ENCODE measurements at places on chromosomes 6 and 20.

- DNase-seq: no peak
Measured at GRCh38 chr20:64015635-64016034, 20.3 kb upstream of the C20orf204 start.

- DNase-seq: no peak
Measured at GRCh38 chr6:71567562-71567961, 279.0 kb downstream of the OGFRL1 start.

GRCh38 chr6:14131579-14131978 is 14.0 kb downstream of the CD83 start:
- no peak for DNase-seq

GRCh38 chr6:46170357-46171289 is at the start of gene ENPP5:
TSS of gene ENPP5 (minus strand) at chr6:46170980. CDS start at chr6:46168262, 2,718 bp downstream.
- DNase-seq: peak; percentile 63

DNA sequence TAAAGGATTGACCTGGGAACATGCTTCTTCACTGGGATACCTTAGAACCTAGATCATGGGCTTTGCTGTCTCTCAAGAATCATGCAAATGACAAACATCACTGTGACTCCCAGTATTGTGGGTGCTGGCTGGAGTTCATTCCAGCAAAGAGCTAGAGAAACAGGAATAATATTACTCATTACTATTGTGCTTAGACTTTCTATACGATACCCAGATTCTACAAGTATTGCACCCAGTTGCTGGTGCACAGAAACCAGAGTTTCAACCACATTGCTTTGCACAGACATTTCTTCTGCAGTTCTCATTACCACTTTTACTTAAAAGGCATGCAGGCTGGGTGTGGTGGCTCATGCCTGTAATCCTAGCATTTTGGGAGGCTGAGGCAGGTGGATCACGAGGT is 220.4 kb upstream of the ZNF217 start:
- no peak for DNase-seq

- DNase-seq: no peak
Measured at GRCh38 chr6:168765752-168766151, 324.8 kb downstream of the SMOC2 start.

GRCh38 chr20:21230686-21231085 is 72.4 kb upstream of the XRN2 start:
- no peak for DNase-seq

DNA sequence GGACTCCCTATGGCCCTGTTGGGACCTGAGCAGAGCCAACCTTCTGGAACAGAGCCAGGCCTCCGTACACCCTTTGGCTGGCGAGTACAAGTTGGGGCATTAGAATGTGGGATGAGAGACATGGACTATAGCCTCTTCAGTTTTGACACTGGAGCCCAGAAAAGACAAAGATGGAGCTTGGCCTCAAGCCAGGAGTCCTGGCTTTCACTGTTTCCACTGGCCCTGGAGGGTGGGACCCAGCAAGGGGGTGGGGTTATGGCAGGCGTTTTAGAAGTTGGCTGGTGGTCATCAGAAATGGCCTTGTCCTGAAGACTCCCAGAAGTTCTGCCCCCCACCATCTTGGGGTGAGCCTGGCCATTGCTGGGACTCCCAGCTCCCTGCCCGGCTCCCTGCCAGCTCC is 21.8 kb downstream of the ITPR3 start:
- no peak for DNase-seq

DNA sequence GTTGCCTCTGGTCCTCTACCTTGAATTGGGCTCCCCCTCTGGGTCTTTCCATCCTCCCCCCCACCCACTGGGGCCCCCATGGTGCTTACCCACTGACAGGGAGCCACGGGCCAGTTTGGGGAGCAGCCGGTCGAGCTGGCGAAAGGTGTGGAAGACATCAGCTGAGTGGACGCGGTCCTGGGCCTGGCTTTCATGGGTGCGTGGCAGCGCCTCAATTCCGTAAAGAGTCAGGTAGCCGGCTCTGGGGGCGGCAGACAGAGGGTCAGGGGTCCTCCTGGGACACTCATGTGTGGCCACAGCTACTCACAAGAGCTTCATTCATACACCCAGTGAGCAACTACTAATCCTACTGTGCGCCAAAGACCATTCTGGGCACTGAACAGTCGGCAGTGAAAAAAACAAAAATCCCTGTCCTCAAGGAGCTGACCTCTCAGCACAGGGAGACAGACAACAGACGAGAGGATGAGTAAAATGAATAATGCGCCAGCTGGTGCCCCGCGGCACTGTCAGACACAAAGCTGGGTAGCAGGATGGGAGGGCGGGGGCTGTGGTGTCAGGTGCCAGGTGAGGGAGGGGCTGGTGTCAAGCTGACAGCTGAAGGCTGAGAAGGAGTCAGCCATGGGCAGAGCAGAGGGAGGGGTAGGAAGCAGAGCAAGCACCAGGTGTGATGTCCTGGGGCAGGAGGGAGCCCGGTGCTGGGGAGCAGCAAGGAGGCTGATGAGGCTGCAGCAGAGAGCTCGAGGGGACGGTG is 28.3 kb downstream of the PTGIS start:
- DNase-seq: no peak

GRCh38 chr6:79631693-79632172 is 604 bp downstream of the SH3BGRL2 start:
- DNase-seq: no peak

GRCh38 chr6:109001291-109001894 is 93.3 kb downstream of the SESN1 start:
- no peak for DNase-seq

DNA sequence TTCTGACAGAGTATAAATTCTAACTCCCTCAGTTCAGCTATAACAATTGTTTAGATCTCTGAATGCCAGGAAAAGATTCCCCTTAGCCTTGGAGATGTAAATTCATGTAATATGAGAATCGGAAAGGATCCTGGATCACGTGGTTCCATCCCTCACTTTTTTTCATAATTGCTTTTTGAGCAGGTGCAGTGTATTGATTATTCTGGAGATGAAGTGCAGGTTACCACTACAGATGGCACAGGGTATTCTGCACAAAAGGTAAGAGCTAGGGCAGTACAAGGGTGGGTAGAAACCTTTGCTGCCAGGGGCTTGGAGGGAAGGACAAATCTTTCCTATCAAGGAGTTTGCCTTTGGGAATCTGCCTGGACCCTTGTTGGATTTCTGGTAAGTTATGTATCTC is 52.7 kb downstream of the KDM1B start:
- DNase-seq: no peak

DNA sequence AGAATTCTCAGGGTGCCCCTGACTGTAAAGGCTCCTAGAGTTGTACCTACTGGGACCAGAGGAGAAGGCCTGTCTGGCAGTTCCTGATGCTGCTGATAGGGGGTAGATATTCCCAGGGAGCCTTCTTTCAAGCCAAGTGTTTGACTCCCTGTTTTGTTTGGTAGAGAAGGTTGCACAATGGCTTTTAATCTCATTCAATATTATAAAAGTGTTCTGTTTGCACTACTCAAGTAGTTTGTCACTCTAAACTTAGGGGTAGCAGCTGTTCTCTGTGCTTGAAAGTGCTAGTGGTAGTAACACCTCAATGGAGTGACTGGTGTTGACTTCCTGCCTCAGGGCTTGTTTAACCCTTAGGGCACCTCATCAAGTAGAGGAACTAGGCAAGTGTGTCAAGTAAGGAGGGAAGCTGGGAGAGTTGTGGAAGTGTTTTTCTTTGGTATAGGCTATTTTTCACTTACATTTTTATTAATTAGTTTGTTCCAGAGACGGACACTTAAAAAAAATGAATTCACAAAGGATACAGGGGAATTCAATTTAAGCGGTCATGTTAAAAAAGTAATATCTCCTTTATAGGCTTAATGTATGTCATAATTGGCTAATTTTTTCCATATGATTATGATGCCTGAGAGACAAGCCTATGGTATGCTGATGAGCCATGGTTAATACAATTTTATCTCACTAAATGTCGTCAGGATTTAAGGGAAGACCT is 38.1 kb downstream of the BICRAL start:
- DNase-seq: no peak

GRCh38 chr6:168841609-168842278 is 400.8 kb downstream of the SMOC2 start:
- no peak for DNase-seq

GRCh38 chr6:94350833-94351232 is 931.5 kb upstream of the EPHA7 start:
- DNase-seq: no peak

DNA sequence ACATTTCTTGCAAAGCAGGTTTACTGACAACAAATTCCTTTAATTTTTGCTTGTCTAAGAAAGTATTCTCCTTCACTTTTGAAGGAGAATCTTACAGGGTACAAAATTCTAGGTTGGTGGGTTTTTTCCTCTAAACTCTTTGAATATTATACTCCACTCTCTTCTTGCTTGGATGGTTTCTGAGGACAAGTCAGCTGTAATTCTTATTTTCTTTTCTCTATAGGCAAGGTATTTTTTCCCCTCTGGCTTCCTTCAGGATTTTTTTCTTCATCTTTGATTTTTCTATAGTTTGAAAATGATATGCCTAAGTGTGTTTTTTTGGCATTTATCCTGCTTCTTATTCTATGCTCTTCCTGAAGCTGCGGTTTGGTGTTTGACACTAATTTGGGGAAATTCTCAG is 112.5 kb upstream of the HIVEP1 start:
- DNase-seq: no peak

DNA sequence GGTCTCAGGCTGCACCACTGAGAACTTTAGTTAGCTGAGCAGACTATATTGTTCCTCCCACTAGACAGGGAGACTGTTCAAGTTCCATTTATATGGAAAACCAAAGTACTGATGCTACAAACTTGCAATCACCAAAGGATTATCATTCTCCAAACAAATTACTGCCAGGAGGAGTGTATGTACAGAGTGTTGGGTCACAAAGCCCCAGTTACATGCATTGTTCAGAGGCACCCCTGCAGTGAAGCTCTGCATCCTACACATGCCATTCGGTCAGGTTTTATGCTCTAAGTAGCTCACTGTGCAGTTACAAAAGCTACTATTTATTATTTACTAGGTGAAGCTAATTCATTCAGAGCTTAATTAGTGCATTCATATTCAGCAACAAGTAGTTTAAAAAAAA is 75.8 kb downstream of the SMLR1 start:
- no peak for DNase-seq

DNA sequence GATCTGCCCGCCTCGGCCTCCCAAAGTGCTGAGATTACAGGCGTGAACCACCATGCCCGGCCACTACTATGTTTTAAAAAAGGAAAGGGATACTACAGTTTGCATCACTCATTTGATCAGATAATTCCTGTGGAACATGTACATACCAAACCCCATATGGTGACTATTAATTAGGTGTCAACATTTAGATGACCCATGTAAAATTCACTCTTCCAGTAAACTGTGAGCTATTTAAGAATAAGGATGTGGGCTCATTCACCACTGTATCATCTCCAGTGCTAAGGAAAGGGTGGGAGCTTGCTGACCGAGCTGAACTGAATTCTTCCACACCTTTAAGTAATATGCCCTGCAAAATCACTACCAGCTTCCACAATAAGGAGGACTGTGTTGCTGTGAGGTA is 127.5 kb downstream of the BTBD9 start:
- no peak for DNase-seq

DNA sequence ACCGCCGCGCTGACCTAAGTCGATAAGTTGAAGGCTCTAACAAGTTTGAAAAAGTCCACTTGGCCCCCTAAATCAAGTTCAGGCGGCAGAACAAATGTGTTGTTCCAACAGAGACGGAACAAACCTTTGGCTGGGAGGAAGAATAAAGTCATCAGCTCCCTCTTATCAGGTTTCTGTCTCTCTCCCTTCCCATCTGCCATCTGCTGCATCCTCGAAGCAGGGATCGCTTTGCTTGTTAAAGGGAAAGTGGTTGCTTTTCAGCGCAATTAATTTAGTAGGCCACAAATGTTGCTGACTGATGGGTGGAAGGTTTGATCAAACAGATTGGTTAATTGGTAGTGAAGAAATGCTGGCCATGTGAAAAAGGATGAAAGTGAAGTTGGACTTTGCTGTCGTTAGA is 64.3 kb downstream of the CDH4 start:
- no peak for DNase-seq

DNA sequence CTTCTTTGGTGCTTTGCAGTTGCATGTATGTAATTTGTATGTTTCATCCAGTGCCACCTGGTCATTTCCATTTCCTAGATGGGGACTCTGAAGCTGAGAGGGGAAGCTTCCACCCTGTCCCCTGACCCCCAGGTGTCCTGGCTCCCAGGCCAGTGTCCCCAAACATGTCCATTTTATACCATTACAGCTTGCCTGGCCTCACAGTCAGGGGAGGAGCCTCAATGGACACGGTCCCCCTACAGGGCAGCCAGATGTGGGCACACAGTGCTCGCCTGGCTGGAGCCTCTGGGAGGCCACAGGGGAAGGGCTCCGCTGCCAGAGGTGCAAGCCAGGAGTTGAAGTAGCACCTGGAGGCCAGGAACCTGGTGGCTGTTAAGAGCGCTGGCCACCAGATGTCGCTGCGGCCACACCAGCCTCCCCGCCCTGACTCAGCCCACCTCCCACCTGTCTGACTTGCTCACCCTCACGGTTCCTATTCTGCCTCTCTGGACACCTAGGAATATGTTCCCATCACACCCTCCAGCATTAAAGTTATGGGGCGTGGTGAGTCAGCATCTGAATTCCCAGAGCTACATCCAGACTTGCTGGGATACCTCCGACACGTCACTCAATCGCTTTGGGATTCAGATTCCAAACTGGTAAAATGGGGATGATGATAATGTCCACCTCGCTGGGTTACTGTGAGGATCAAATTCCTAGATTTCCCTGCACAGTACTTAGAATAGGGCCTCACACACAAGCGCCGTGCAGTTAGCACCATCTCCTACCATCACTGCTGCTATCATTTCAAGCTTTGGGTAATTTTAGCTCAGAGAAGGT is 107.4 kb downstream of the SULF2 start:
- DNase-seq: peak; percentile 64

GRCh38 chr6:1917626-1918371 is 308.1 kb downstream of the FOXC1 start:
- DNase-seq: no peak

GRCh38 chr6:110728501-110728900 is 86.8 kb downstream of the CDK19 start:
- DNase-seq: no peak

GRCh38 chr6:52524918-52525317 is 51.9 kb downstream of the TRAM2 start:
- DNase-seq: no peak

GRCh38 chr6:136415351-136416007 is 125.8 kb upstream of the BCLAF1 start:
- DNase-seq: no peak

DNA sequence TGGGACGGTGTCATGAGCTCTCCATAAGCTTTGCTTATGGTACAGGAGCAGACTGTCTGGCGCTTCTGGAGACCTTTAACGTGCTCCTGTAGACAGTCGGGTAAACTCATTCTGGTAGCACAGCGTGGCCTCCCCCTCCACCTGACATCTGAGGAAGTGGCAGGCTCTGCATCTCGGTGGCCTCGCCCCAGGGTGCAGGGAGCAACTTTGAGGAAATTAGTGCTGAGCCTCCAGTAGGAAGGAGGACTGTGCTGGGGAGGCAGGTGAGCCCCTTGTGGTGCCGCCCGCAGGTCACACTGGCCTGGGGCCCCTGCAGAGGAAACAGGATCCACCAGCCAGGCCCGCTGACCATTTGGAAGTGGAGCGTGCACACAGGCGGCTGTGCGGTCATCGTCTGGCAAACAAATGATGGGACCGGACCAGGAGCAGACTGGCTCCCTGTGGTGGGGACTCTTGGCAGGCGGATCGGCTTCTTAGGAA is 57.9 kb downstream of the SYNJ2 start:
- DNase-seq: no peak

Measured in mesothelial cell of epicardium (in vitro differentiated cells).